Right renal pelvis (tissue), 4 donors: ENCODE measurements at places on chromosomes 11 and 22.

DNA sequence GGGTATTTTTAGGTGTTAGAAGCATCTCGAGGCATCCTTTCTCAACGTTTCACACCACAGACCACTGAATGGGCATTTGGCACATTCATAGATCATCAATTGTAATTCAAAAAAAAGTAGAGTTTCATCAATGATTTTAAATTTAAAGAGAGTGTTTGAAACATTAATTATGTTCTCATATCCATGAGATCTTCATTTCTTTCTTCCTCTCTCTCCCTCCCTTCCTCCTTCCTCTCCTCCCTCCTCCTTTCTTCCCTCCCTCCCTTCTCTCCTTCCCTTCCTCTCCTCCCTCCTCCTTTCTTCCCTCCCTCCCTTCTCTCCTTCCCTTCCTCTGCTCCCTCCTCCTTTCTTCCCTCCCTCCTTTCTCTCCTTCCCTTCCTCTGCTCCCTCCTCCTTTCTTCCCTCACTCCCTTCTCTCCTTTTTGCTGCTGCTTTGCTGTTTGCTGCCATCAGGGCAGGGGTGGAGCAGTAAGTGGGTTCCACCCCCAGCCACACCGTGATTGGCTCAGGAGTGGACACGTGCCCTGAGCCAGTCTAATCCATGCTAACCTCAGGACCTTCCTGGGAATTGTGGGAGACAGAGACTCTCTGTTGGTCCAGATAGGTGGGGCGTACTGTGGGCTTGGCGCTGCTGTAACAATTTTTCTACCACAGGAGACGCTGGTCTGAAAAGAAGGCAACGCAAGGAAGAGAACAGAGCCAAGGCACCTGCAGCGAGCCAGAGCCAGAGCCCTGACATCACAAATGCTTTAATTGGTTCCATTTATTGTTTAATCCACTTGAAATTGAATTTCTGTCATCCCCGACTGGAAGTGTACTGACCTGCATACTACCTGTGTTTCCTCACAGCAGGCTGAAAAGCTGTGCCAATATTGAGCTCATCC, 33.7 kb upstream of the APOBEC3A start:
- DNase-seq, result no peak

DNA sequence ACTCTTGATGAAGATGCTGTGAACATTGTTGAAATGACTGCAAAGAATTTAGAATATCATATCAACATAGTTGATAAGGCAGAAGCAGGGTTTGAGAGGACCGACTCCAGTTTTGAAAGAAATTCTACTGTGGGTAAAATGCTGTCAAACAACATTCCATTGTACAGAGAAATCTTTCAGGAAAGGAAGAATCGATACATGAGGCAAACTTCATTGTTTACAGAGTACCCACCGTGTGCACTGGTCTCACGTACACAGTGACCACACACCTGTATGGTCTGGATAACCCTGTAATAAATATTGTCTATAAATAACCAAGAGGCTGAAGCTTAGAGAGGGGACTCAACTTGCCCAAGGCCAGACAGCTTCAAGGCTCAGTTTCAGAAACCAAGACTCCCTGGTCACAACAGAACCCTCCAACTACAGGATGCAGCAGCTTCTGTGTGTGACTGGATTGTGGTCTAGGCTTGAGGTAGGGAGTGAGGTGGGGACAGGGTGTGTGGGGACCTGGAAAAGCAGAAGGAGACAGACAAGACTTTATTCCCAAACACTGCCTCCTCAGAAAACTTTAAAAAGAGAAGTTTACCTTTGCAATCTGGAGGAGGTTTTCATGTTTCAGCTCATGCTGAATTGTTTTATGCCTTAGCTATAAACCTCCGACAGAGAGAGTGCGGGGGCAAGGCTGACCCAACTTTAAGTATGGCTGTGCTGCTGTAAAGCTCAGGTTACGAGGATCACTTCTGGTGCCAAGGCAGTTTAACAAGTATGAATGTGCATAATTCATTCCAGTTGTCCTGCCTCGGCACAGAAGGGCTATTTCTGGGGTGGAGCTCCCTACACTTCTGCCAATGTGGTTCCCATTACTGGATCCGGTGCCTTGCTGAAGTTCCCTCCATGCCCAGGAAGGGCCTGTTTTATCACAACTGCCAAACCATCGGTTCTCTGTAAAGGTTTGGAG, 372.6 kb upstream of the NARS2 start:
- DNase-seq, result no peak

DNA sequence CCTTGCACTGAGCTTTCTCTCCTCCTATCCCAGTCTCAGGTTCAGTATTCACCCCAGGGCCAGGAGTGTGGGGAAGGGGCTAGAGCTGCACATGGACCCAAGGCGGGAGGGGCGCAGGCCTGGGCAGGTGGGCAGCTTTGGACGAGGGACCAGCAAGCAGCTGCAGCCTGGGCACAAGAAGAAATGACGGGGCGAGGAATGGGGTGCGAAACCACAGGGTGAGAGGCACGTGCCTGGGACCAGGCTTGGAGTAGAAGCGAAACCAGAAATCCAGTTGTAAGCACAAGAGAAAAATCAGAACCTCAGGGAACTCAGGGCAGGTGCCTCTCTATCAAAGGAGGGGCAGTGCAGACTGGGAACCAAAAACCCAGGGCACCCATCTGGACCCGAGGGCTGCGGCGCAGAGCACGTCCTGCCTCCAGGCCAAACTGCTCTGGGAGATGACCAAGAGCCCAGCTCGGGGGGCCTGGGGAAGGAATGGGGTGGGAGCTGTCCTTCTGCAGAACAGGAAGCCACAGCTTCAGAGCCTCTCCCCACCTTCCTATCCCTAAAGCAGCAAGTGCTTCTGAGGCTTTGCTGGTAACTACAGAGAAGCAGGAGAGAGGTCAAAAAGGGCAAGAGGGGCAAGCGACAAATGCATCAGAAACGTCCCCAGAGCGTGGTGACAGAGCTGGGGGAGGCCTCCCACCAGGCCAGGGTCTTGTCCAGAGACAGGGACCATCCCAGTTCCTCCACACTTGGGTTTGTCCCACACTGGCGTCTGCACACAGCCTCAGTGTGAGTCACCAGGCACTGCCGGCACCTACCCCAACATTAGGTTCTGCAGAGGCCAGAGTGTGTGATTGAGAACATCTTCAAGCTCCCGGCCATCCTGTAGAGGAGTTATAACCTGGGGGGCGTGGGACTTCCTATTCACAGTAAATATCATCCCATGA, 18.3 kb upstream of the TMPRSS4 start:
- DNase-seq, result no peak

GRCh38 chr22:27107824-27108223, 450.4 kb downstream of the MIAT start:
- DNase-seq, result no peak

- DNase-seq, result no peak
Observed at GRCh38 chr22:44648821-44649565, 53.0 kb upstream of the PRR5 start.

DNA sequence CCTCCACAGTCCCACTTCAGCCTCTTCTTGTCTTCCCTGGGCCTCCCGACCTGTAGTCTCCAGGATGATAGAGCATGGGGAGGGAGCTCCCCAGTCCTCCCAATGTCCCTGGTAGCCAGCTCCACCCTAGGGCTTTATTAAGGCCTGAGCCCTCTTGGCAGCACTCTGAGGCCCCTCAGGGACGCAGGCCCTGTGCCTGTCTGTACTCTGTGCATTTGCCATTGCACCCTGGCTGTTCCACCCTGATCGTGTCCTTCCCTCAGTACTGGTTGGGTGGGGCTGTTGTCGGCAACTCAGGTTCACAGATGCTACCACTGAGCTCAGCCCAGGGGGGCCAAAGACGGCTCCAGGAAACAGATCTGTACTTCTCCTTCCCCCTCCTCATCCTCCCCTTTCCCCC, 7.2 kb downstream of the SSTR3 start:
- DNase-seq, result no peak

GRCh38 chr11:9001736-9002135, 2.1 kb downstream of the NRIP3 start:
- DNase-seq, result no peak

GRCh38 chr11:102510439-102511135, 20.0 kb downstream of the MMP7 start:
- DNase-seq, result no peak

DNA sequence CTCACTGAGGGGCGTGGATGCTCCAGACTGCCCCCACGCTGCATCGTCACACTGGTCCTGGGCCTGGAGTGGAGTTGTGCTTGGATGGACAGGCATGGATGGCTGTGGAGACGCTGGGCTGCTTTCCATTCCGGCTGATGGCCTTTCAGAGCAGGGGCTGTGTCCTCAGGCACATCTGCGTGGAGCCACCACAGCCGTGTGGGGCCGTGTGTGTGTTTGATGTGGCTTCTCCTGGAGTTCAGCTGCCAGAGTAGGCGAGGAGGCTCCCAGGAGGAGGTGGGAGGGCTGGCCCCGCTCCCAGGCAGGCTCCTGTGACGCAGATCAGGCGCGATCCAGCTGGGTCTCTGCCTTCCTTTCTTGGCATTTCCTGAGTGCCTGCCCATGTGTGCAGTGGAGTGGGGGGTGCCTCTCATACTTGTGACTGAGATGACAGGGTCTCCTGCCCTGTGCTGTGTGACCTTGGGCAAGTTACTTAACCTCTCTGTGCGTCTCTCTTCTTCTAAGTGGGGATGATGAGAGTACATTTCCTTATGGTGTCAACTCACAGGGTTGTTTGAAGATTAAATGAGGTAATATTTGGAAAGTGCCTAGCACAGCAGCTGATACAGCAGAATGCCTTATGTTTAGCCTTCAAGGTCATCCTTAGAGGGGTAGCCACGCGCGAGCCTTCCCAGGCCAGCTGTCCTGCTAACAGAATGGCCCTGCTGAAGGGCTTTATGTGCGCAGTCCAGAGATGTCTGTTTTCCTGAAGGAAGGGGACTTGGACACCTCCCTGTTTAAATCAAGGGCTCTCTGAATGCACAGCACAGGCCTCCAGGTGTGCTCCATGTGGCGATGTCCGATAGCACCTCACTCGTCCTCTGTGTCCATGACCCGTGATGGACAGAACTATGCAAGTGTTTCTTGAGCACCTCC, 33.5 kb downstream of the GLB1L2 start:
- no peak for DNase-seq

GRCh38 chr11:65745049-65745448, 24.5 kb upstream of the RNASEH2C start:
- no peak for DNase-seq

GRCh38 chr22:39437791-39438704, 18.8 kb upstream of the MGAT3 start:
- no peak for DNase-seq

DNA sequence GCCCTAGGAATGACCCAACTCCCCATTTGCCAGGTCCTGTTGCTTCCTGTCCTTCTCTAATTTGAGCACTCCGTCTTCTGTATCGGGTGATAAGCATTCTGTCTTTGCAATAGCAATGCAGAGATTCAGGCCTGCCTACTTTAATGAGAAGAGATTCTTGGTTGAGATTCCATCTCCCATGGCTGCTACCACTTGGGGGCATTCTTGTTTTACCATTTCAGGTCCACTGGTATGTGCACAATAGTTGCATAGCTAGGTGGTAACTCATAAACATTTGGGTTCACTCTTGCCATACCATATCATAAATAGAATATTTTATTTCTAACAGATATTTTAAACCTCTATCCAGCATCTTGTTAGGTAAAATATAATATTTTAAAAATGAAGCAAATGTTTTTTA, 34.4 kb upstream of the CALCB start:
- DNase-seq, result no peak

- no peak for DNase-seq
Observed at GRCh38 chr11:17547051-17547577, at the start of gene OTOG. Gene OTOG (plus strand): TSS chr11:17547259. CDS start chr11:17547373, 114 bp downstream.

- DNase-seq, result no peak
Observed at GRCh38 chr11:65121447-65121864, 478 bp downstream of the FAU start.

DNA sequence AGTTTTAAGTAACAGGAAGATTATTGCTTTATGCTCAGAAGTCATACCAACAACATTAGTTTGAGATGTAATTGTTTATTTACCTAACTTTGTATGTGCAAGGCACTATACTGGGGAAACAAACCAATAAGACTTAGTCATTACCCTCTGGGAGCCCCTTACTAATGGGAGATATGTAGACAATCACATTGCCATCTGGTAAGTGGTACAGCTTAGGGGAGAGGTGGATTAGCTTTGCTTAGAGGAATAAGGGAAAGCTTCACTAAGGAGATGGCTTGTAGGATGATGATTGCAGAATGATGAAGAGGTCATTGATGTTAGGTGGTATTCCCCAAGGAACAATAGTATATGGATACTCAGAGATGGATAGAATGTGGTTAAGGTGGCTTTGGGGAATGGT, 17.5 kb downstream of the EMSY start:
- no peak for DNase-seq

- no peak for DNase-seq
Observed at GRCh38 chr22:28759861-28760560, 12.5 kb upstream of the CCDC117 start.

GRCh38 chr11:91730057-91730456, 494.6 kb upstream of the FAT3 start:
- DNase-seq, result no peak

DNA sequence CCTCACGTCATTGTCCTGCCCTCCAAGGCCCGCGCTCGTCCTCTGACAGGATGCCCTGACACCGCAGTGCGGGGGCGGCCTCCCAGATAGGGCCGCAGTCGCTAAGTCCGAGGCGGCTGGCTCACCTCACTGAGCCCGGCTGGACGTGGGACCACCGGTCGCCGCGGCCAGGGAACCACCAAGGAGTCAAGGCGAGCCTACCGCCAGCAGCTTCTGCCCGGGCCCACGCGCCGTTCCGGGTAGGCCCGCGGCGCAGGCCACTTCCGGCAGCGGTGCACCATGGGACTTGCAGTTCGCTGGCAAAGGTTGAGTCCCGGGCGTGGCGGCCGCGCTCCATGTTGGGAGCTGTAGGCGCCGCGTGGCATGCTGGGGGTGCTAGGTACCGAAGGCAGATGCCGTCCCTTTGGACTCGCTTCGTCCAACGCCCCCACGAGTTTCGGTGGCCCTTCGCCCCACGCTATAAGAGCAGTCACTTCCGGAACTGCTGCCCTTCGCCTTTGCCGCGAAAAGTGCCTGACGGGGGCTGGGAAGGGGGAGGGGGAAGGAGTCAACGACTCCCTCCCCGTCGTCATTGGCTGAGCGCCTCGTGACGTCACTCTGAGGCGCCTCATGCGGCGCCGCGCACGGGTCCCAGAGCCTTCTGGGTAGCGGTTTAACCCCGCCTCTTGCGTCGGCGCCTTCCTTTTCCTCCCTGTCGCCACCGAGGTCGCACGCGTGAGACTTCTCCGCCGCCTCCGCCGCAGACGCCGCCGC, at the start of gene RPLP2:
TSS of gene RPLP2 (plus strand) at position 681 of the 753 bp plus-strand sequence. CDS start 268 bp downstream, outside the sequence.
- peak; percentile 99 for DNase-seq

DNA sequence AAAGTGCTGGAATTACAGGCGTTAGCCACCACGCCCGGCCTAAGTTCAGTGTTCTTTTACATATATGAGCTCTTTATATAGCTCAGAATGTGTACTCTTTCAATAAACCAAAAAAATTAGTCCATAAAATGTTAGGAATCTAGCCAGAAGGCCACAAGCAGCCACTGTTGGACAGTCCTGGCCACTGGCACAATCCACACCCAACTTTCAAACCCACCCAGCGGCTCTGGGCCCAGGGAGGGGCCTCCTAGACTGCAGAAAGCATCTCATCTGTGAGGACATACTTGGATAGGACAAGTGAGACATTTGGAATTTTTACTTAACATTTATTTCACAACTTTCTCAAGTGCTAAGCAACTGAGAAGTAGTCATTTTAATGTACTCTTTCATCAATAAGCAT, 6.4 kb downstream of the PACSIN2 start:
- no peak for DNase-seq
